Heart right ventricle (tissue), 16 donors: ENCODE measurements at places on chromosomes 16 and 17. TPM values are rescaled to one million over a fixed set of nuclear protein-coding genes. Genes with fewer than 3 reads are reported as not detected.

DNA sequence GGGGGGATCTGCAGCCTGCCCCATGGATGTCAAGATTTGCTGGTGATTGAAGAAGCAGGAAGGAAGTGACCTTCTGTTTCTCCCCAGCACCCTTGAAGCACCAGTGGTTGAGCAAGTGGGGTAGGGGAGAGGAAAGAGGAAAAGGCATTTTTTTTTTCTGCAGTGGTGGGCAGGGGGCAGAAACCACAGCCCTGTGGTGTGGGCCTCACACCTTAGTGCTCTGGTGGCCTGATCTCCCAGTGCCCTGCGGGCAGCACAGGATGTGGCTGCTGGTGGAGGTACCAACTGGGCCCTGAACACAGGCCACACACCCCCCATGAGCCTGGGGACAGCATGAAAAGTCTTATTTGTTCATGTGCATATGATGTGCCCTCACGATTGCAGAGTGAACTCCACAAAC lies 7.1 kb downstream of the ITGAD start:
- no peaks in the 10 kb centered on the region for H3K4me1 ChIP-seq
- DNase-seq = no peak
- H3K36me3 ChIP-seq = no peaks in the 10 kb centered on the region
- H3K27ac ChIP-seq = no peak overlapping the region

GRCh38 chr16:38941-39892 lies 14.2 kb downstream of the POLR3K start:
- no peak for DNase-seq
- no peaks in the 10 kb centered on the region for H3K36me3 ChIP-seq
- no peak overlapping the region for H3K27ac ChIP-seq
- H3K27me3 ChIP-seq = no peaks in the 10 kb centered on the region
- H3K4me3 ChIP-seq = no peak overlapping the region

WSCD1 gene
- total RNA-seq = 3.9 TPM

- H3K36me3 ChIP-seq = no peaks in the 10 kb centered on the region
- no peak overlapping the region for H3K4me3 ChIP-seq
- no peaks in the 10 kb centered on the region for H3K4me1 ChIP-seq
- no peaks in the 10 kb centered on the region for H3K27me3 ChIP-seq
- peak; percentile 53 for DNase-seq
Measured at GRCh38 chr17:74805591-74805991, 29.4 kb upstream of the NAT9 start.

DNA sequence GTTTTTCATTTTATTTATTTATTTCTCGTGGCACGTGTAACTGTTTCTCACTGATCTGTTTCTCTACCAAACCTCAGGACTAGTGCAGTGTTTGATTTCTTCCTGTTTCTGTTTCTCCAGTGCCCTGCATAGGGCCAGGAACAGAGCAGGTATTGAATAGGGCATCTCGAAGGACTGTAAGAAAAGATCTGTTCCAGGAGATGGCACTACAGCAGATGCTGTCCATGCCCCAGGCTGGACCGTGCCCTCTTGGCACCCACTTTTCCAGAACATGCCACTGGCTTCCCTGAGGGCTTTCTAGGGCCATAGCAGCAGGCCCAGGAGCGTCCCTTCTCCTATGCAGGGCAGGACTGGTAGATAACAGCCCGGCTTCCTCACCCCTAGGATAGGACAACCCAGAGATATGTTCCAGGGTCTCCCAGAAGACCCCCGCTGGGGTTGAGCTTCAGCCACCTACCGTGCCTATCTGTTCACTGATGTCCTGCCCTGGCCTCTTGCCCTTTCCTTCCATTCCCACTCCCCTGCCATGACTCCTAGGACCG lies 4.4 kb downstream of the SNX20 start:
- H3K4me1 ChIP-seq = peaks cover 22% of the 10 kb centered on the region
- peaks cover 23% of the 10 kb centered on the region for H3K27me3 ChIP-seq
- no peak overlapping the region for H3K27ac ChIP-seq
- H3K4me3 ChIP-seq = no peak overlapping the region

DNA sequence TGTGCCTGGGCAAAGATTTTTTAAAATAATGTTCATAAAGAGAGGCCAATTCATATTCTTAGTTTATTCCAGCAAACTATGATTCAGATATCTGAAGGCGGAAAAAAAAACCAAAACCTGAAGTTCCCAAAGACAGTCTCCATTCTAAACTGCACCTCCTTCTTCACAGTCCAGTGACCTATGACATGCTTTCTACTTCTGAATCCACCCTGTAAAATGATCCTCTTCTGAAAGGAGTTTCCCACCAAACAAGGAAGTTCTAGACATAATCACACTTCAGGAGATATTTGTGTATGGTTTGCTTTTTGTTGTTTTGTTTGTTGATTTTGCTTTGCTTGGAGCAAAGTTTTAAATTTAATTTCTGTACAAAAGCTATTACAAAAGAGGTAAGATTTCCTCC lies 12.9 kb upstream of the CHST4 start:
- H3K4me1 ChIP-seq = no peaks in the 10 kb centered on the region
- H3K27ac ChIP-seq = no peak overlapping the region
- no peaks in the 10 kb centered on the region for H3K36me3 ChIP-seq
- no peak overlapping the region for H3K4me3 ChIP-seq
- DNase-seq = no peak

COQ9 gene
- total RNA-seq = 186 TPM

ZNF668 gene
- 3.8 TPM for total RNA-seq

TSPAN10 gene
- total RNA-seq = 0.24 TPM

NPIPA3 gene
- 3.6 TPM for total RNA-seq

GRCh38 chr17:79435962-79436361 lies 174.9 kb downstream of the RBFOX3 start:
- peaks cover 52% of the 10 kb centered on the region for H3K27me3 ChIP-seq
- H3K4me3 ChIP-seq = no peak overlapping the region
- H3K27ac ChIP-seq = no peak overlapping the region
- no peaks in the 10 kb centered on the region for H3K4me1 ChIP-seq

DDX52 gene
- 14.6 TPM for total RNA-seq

CACNG3 gene
- total RNA-seq = not detected
